ENCODE measurements at places on chromosomes 13 and 19. TPM values are rescaled to one million over a fixed set of nuclear protein-coding genes. Genes with fewer than 3 reads are reported as not detected.

- no peaks in the 10 kb centered on the region for H3K27me3 ChIP-seq
- H3K36me3 ChIP-seq: peaks cover 9% of the 10 kb centered on the region
- peaks cover 73% of the 10 kb centered on the region for H3K4me1 ChIP-seq
- no peak for DNase-seq
- peak overlapping the region; percentile 44 for H3K4me3 ChIP-seq
Observed at GRCh38 chr19:4391306-4391693, 9.0 kb downstream of the SH3GL1 start.

- peaks cover 28% of the 10 kb centered on the region for H3K4me1 ChIP-seq
- H3K36me3 ChIP-seq: no peaks in the 10 kb centered on the region
- no peak overlapping the region for H3K4me3 ChIP-seq
- H3K27me3 ChIP-seq: peaks cover 18% of the 10 kb centered on the region
- peak overlapping the region; percentile 99 for H3K27ac ChIP-seq
Observed at GRCh38 chr19:16285769-16286498, 38.7 kb upstream of the KLF2 start.

DNA sequence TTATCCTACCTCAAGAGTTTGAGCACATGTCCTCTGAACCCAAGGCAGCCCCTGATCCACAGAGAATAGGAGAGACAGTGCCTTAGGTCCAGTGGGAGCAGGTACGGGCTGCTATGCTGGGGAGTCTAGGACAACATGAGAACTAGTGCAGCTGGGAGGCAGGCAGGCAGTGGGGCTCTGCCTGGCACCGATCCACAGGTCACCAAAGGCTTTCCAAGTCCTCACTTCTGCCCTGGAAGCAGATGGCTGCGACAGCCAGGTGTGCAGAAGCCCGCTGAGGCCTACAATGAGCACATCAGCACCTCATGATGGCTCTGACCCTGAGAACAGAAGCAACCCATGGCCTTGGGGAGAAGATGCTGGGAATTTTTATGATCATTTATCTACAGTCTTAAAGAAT is 29.8 kb upstream of the EPHX3 start:
- H3K4me1 ChIP-seq: peaks cover 15% of the 10 kb centered on the region
- DNase-seq: no peak
- H3K27ac ChIP-seq: no peak overlapping the region
- H3K27me3 ChIP-seq: no peaks in the 10 kb centered on the region
- H3K4me3 ChIP-seq: no peak overlapping the region

Gene GPR4
- total RNA-seq: 1.3 TPM

Gene ZNF569
- total RNA-seq: 0.61 TPM

DNA sequence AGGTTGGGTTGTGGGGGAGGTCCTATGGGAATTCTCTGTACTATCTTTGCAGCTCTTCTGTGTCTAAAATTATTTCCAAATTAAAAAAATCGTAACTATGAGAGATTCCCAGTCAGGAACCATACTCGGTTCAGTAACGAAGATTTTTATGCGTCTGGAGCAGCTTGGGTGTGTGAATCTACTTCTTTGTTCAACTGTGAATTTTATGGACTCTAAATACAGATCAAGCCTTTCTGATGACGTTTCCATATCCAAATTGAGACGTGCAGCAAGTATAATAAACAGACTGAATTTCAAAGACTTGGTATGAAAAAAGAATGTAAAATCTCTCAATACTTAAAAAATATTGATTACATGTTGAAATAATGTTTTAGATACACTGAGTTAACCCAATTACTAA is 30.9 kb downstream of the MLLT1 start:
- no peak for DNase-seq
- no peaks in the 10 kb centered on the region for H3K36me3 ChIP-seq
- no peak overlapping the region for H3K27ac ChIP-seq

Gene SYCN
- total RNA-seq: not detected

Gene STK24
- 156 TPM for total RNA-seq

DNA sequence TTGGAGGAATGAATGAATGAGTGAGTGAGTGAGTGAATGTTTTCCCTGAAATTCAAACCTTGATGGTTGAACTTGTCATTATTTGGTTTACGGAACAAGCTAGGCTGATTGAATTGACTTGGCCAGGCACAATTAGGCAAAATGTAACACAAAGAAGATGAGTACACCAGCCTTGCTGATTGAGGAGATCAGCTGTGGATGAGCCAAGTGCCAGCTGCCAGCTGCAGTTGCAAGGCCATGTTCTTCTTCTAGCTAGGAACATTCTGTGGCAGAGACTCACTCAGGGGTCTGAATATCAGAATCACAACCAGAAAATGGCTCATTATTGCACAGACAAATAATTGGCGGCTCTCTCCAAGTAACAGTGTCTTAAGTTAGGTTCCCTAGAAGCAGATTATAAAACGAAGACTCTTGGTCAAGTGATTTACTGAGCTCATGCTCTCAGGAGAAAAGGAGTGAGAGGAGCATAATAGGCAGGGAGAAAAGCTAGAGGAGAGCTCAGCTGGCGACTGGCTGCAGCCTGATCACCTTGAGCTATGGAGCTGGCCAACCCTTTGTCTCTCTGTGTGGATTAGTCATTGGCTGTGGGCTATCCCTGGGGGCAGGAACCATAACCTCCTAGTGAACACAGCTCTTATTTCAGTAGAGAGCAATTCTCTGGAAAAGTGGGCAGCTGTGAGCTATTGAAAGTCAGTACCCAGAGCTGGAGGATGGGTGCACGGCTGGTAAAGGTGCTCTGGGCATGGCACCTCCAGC is 225.3 kb upstream of the SERP2 start:
- H3K4me3 ChIP-seq: no peak overlapping the region
- no peaks in the 10 kb centered on the region for H3K27me3 ChIP-seq
- H3K36me3 ChIP-seq: no peaks in the 10 kb centered on the region

DNA sequence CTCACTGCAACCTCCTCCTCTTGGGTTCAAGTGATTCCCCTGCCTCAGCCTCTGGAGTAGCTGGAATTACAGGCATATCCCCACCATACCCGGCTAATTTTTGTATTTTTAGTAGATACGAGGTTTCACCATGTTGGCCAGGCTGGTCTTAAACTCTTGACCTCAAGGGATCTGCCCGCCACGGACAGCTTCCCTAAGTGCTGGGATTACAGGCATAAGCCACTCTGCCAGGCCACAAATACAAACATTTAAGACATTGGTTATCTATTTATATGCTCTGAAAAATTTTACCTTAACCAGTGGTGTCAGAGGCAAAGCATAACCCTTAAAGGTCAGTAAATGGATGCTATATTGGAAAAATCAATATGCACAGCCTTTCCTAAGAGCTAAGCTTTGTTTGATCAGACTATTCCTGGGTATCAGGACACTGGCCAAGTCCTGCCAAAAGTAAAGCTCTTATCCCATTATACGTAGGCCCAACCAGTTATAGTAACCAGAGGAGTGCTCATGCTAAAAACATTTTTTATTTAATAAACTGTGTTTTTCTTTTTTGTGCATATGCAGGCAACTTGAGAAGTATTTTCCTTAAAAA is 56.4 kb upstream of the STARD13 start:
- no peaks in the 10 kb centered on the region for H3K4me1 ChIP-seq
- DNase-seq: no peak
- H3K36me3 ChIP-seq: no peaks in the 10 kb centered on the region

DNA sequence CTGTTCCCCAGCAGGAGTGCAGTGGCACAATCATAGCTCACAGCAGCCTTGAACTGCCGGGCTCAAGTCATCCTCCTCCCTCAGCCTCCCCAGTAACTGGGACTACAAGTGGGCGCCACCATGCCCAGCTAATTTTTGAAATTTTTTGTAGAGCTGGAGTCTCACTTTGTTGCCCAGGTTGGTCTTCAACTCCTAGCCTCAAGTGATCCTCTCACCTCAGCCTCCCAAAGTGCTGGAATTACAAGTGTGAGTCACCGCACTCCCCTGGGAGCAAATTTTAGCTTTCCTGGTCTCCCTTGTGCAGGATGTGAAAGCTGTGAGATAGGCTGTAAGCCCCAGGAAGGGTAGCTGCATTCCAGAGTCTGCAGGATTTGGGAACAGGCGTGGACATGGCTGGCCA is 5.4 kb upstream of the GARRE1 start:
- no peaks in the 10 kb centered on the region for H3K36me3 ChIP-seq
- no peak for DNase-seq
- H3K4me3 ChIP-seq: no peak overlapping the region
- no peaks in the 10 kb centered on the region for H3K4me1 ChIP-seq
- H3K27me3 ChIP-seq: no peaks in the 10 kb centered on the region

DNA sequence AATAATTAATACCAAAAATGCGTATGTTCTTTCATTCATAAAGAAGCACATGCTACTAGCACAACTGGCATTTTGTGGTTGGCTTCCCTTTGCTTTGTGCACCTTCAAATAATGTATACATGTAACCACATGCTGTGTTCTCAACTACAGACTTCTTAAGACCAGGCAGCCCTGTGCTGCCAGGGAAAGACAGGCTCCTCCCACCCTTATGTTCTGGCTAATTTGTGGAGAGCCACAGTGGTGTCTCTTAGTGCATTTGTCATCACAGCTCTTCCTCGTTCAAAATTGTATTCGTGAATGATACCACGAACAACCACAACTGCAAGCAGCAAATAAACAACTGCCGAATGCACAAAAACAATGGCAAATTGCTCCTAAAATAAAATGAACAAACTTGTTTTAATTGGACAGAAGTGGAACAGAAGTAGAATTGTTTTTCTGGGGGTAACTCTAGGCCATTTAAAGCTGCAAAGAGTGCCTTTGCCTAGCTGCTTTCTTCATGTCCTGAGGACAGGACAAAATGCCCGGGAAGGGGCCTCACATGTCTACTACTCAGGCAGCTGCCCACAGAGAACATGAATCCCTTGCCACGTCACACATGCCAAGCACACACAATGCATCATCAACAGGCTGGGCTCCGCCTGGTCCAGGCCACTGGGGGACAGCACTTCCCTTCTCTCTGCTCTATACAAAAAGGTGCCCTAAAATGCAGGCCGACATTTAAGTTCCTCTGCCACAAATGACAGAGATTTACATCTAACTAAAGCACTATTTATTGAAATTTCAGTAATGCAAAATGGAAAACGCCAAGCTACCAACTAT is 21.7 kb downstream of the IRS2 start:
- no peak overlapping the region for H3K4me3 ChIP-seq
- no peaks in the 10 kb centered on the region for H3K27me3 ChIP-seq
- H3K36me3 ChIP-seq: peaks cover 6% of the 10 kb centered on the region

DNA sequence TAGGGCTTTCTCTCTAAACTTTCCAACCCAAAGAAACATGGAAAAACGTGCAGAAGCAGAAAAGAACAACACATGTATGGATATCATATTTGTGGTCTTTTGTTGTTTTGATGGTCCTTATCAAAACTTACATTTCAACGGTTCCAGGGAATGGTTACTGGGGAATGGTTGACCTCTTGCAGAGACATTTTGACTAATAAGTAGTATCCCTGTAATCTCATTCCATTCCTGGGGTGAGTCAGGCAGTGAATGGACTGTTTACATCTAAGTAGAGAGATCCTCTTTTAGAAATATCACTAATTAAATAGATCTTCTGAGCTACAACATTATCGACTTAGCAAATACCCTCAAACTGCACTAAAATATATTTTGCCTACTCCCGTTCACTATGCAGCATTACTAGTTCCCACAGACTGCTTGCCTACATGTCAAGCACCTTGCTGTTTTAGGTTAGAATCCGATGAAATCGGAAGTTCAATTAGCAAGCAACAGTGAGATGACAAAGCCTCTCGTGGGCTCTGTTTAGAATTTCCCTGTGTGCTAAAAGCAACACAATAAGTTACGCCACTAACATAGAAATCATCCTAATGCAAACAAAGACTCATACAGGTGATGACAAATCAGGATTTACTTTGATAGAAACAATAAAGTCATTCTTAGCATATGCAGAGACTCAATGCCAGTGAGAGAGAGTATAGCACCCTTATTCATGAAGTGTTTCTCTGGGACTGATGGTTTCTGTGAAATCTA is 797.7 kb upstream of the ARGLU1 start:
- no peaks in the 10 kb centered on the region for H3K36me3 ChIP-seq
- no peak overlapping the region for H3K4me3 ChIP-seq
- DNase-seq: no peak

DNA sequence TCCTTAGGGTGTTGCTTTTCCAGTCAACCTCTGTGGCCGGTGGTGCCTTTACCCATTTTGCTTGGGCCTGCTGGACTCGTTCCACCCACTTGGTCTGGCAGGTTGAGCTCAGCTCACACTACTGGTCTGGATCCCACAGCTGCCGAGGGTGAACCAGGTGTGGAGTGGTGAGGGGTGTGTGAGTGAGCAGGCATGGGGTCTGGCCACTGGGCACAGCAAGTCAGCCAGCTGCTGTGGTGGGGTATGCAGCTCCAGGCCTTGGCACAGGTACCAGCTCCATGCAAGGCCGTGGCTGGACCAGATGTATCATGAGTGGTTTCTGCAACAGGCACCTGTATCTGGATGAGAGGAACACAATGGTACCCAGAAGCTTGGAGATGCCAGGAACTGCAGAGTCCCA is 277.6 kb upstream of the KLHL1 start:
- H3K27me3 ChIP-seq: no peaks in the 10 kb centered on the region
- no peak overlapping the region for H3K4me3 ChIP-seq

Data from esophagus squamous epithelium (tissue), 5 donors.